ENCODE measurements at places on chromosomes 1 and 21.

- no peak for DNase-seq
Measured at GRCh38 chr1:154741741-154742495, 128.2 kb downstream of the KCNN3 start.

DNA sequence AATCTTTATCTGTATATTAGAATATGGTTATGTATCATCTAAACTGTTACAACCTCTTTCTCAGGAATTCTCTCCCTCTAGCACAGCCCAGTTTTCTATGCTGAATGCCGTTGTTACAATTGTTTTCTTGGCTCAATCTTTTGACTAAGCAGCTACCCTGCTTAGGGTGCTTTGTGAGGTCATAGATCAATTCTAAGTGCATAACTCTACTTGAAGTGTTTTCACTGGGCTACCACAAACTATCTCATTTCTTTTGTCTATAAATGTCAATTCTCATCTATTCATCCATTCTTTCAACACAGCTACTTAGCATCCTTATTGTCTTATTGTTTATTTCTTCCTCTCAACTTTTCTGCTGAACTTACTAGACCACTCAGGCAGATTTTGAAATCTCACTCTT is 77.1 kb downstream of the CEP350 start:
- DNase-seq: no peak

- no peak for DNase-seq
Measured at GRCh38 chr1:156860113-156860627, 495 bp upstream of the NTRK1 start.

- peak; percentile 100 for DNase-seq
Measured at GRCh38 chr1:33099290-33100118, 18.6 kb downstream of the AZIN2 start.

DNA sequence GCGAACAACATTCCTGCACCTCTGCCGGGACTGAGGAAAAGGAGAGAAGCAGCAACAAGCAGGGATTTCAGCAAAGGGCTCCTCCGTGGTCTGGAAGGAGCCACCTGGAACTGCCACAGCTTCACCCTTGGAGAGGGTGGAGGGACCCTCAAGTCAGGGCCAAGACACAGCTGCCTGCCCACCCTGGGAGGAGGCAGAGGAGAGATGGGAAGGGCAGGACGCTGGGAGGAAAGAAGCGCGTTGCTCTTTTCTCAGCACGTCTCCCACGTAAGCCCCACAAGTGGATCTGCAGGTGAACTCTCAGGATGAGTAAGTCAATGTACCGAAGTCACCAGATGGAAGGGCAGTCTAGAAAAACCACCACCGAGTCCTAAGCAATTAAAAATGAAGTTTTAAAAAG is 39.6 kb downstream of the SLC19A1 start:
- no peak for DNase-seq

DNA sequence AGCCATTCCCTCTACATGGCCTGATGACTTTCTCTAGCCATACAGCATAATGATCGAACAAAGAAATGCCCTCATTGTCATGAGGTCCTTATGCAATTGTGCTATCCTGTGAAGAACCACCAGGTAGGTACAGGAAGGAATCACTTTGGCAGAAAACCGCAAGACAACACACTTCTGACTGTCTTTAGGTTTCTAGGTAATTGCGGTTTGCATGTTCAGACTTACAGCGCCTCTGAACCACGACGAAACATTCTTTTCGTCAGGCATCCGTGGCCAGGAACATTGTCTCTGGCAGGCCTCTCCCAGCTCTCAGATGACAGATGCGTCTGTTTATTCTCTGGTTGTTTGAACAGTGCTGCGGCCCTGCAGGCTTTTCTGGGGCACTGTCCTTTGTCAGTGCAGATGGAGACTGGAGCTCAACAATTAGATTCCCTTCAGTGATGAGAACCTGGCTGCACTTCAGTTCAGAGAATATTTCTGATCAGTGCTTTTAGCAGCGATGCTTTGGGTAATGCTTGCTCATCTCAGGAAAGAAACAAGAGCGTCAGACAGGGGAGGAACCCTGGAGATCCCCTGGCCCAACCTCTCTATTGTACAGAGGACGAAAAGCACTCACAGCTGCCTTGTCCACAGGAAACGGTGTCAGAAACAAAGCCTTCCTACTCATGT is 63.4 kb downstream of the B3GALT5 start:
- no peak for DNase-seq

- DNase-seq: no peak
Measured at GRCh38 chr1:37656026-37656425, 21.3 kb upstream of the RSPO1 start.

DNA sequence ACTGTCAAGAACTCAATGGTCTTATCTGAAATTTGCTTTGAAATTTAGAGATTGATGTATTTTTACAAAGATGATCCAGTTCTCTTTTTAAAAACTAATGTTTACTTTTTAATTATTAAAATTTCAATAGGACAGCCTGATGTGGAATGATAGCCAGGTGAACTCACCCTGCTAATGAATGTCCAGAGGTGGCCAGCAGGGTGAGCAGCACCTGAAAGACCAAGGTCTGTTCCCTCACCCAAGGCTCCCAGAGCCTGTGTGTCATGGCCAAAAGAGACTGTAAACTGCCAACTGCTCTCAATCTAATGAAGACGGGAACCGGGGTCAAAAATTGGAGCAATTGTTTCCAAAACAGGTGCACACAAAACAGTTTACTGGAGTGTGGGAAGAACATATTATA is 340.4 kb downstream of the DISC1 start:
- DNase-seq: no peak

GRCh38 chr1:59696421-59697115 is 118.2 kb upstream of the HOOK1 start:
- no peak for DNase-seq

- DNase-seq: no peak
Measured at GRCh38 chr21:24367936-24368335, 1239.3 kb downstream of the MRPL39 start.

DNA sequence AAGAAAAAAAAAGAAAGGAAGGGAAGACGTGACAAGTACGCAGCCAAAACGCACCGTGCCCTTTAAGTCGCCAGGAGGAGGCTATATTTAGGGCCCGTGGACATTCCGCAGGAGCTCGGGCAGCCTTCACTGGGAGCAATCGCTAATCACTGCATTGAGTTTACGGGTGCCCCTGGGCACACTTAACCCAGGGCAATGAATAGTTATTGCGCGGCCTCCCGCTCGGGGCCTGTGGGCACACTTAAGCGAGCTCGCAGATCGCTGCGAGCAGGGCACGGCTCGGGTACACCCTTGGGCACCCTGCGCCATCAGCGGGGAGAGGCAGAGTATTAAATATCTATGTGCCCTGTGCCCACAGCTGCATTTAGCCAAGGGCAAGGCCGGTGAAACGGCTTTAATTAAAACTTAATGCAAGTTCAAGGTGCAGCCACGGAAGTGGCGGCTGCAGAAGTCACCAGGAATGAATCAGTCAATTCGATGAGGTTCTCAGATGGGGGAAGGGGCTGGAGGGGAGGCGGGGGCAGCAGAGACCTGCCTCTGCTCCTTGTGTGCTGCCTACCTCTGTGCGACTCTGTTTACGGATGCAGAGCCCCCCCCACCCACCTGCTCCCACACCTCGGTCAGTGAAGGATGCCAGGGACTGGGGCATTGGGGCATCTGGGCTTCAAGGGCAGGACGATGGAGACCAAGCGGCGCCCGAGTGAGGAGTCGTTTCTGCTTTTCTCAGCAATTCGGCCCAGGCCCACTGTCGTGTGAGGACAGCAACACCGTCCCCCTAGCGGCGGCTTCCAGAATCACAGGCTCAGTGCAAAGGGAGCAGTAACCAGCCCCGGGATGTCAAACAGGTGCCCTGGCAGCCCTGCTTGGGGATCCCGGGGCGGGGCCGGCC is 51.8 kb upstream of the TARDBP start:
- DNase-seq: no peak

- DNase-seq: no peak
Measured at GRCh38 chr1:26224606-26225005, 9.4 kb upstream of the CEP85 start.

DNA sequence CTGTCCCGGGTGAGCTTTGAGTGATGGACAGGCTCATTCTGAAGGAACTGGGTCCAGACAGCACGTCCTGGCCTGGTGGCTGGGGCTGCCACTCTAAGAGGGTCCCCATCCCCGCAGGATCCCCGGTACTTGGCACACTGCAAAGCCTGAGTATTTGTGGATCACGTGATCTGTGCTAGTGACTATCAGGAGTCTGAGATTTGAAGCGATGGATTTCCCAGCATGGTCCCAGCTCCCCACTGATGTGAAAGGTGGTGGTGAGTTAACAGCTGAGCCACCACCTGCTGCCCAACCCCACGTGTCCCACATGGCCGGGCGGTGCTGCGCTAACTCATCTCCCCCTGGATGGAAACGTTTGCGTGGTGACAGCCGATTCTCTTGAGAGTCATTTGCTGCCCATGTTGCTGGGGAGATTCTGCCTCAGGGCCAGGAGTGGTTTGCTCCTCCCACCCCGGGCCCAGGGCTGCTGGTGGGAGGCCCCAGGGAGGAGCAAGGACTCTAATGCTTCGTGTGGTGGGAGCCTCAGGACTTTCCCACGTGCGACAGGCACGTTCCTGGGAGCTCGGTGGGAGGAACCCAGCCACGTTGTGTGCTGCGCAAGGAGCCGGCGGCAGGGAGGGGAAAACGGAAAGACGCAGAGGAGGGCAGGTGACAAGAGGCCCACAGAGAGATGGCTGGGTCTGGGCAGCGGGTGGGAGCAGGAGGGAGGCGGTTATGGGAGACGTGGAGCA is 15.1 kb downstream of the FAAP20 start:
- DNase-seq: no peak

DNA sequence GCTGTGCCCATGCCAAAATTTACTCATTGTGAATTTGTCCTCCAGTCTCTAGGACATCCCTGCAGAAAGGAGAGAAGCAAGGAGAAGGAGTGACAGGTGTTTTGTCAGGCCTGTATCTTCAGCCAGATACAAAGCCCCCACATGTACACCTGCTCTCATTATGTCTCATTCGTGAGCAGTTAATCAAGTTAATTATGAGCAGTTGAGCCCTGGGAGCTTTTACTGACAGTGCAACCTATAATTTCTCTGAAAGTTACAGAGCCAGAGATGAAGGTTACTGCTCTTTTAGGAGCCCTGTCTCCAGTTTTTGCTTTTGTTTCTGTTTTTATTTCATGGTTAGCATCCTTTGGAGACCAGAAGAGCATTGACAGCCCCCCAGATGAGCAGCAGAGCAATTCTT is 5.0 kb upstream of the ILDR2 start:
- DNase-seq: no peak

DNA sequence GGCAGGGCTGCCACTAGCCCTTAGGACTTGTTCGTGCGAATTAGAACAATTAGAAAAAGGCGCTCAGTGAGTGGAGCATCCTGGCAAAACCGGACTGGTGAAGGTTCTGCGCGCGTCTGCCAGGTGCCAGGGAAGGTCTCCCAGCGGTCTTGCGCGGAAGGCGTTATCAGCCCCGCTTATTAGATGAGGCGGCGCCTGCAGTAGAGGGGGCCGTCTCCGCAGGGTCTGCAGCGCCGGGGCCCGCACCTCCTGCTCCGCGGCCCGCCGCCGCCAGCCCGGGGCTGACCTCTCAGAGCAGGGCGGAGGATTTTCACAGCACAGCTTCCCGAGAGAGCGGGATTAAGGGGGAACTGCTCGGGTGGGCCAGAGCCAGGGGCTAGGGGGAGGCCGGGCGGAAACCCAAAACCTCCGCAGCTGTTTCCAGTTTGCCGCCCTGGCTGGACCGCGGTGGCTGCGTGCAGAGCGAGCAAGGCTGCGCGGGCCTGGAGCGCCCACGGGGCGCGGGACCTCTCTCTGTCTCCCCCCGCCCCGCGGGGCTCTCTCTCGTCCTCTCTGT is 155.2 kb downstream of the FOXD2 start:
- DNase-seq: no peak

DNA sequence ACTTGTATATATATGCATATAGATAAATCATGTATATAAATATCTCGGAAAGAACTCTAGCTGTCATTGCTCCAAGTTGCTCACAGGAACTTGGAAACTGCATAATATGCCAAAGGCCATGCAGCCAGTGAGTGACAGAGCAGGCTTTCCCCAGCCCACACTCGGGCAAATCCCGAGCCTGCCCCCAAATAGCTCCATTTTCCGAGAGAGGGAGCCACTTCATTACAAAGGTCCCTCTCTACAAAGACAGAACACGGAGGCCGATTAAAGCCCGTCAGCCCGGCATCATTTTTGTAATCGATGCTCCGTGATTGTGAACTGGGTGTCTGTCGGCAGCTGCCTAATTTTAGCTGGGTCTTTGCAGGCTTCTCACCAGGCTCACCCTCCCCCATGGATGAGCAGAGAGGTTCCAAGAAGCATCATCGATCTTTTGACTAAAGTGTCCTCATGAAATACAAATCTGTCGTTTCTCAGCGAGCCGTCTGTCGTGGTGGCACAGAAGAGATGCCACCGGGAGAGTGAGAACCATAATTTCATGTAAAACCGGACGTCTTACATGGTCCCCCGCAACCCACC is 663.9 kb downstream of the PTPRU start:
- no peak for DNase-seq
